Caudate nucleus (tissue), 63 donors: ENCODE measurements at places on chromosomes 12 and 14.

GRCh38 chr12:88472248-88472647 is 108.0 kb downstream of the KITLG start:
- no peak for DNase-seq

- no peak for DNase-seq
Measured at GRCh38 chr12:13024531-13024916, 19.7 kb upstream of the FAM234B start.

- DNase-seq, result no peak
Measured at GRCh38 chr12:48717252-48717695, 767 bp upstream of the CCNT1 start.

DNA sequence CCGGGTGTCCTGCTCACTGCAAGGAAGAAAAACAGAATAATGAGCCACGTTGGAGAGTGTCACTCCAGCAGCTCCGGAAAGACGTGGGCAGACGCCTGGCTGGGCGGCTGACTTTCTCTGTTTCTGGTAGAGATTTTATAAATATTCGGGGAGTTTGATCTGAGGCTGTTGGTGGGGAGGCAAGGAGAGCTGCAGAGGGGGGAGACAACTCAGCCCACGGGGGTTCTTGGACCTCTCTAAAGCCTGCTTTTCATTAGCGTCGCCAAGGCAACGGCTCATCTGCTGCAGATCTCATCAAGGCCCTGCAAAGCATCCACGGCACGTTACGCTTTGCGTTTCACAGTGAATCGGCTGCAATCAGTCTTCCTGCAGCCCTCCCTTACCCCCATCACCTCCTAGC is 207.2 kb downstream of the ZFP36L1 start:
- peak; percentile 12 for DNase-seq

- no peak for DNase-seq
Measured at GRCh38 chr14:26938054-26938453, 340.2 kb upstream of the NOVA1 start.

GRCh38 chr14:68819260-68819691 is 26.4 kb upstream of the ZFP36L1 start:
- DNase-seq, result no peak

DNA sequence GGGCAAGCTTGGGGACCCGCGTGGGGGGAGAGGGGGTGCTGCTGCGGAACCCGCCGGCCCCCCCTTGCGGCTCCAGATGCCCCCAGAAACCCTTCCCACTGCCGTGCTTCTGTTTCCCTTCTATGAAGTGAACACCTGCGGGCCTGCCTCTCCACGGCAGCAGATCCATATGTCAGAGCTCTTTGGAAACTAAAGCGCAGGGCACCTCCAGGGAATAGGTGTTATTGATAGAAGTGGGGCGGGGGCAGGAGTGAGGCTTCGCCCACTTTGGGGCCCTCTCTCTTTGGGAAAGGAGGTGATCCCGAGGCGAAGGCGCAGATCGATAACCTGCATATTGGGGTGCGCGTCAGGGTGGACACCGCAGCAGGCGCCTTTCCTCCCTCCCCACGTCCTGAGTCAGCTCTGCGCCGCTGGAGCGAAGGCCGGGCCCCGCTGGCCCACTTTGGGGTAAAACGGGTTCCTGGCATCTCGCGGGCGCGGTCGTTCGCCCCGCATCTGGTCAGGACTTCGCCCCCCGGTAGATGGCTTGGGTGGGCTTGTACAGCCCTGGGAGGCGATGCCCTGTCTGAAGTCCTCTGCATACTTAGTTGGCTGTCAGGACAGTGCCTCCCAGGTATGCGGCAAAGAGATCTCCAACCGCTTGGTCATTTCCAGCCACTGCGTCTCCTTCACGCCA is 524 bp downstream of the KMT5A start:
- no peak for DNase-seq

- no peak for DNase-seq
Measured at GRCh38 chr12:108302403-108303311, 36.5 kb downstream of the CMKLR1 start.

- no peak for DNase-seq
Measured at GRCh38 chr12:47085815-47086252, 6.1 kb upstream of the AMIGO2 start.

- DNase-seq, result no peak
Measured at GRCh38 chr14:88545256-88545655, 9.6 kb downstream of the PTPN21 start.

DNA sequence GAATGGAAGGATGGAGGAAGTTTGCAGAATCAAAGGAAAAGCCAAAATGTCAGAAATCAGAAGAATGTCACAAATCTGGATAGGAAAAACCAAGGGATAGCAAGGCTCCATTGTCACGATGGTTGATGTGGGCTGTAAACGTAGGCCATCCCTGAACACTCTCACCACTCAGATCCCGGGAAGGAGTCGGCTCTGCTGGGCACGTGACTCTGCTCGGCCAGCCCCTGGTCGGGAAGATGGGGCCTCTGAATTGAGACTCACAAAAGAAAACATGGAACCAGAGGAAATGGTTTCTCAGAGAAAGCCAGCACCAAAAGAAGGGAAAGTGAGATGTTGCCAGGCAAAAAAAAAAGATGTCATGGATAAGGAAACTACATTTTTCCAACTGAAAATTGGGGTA is 26.2 kb downstream of the TCP11L2 start:
- DNase-seq, result no peak

GRCh38 chr14:33996462-33996861 is 45.6 kb upstream of the EGLN3 start:
- no peak for DNase-seq

GRCh38 chr14:74983343-74983742 is 19.4 kb upstream of the EIF2B2 start:
- DNase-seq, result no peak

DNA sequence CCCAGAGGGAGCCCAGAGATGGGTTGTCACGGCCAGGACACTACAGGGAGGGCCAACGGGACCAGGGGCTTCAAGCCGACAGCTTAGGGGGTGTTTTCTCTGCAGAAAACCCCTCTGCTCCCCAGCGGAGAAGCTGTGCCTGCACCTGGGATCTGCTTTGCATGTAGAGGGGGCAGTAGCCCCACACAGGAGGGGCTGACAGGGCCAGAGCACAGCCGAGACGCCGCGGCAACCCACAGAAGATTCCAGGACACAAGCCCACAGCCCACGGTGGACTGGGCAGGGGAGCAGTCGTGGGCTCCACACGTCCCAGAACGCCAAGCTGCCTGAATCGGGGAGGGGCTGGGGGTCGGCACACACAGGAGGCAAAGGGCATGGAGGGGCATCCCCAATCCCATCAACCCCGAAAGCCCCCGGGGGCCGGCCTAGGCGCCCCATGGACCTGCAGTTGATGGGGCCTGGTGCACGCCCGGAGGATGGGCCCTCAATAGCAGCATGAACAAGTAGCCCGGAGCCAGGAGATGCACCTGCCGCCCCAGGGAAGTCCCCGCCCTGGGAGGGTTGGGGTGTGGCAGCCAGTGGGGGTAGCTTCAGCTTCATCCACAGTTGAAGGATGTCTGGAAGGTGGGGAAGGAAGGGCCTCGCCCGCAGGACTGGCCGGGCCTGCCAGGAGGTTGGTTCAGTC is 30.5 kb upstream of the TMEM179 start:
- no peak for DNase-seq

DNA sequence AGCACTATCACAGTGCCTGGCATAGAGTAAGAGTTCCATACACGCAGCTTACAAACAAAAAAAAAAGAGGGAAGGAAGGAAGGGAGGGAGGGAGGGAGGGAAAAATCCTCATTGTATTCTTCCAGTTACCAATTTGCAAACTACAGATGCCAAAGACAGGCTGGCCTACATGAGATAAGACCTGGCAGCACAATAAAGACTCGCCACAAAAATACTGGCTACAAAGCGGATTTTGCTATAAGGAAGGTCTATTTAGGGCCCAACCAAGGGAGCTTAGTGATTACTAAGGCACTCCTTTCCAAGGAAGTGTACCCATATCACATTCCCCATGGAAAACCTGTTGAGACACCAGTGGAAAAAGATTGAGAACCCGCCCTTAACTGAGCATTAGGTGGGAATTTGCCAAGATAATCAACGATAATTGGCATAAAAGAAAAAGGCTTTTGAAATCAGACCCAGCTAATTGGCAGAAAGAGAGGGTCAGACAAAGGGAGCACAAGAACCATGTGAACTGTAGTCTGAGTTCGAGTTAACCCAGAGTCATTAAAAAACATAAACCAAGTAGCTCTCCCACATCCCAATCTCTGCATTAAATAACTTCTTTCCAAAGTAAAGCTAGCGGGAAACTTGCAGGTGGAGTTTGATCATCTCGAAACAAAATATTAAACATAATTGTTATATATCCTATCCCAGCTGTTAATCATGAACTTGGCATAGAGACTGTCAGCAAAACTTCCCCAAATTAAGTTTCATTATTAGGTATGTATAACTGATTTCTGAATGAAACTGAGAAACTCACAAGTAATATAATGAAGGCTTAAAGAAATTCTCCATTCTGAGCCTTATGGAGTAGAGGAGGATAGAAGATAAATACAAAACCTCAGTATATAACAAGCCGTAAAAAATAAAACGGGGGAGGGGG is 50.1 kb downstream of the PHLDA1 start:
- DNase-seq, result no peak

DNA sequence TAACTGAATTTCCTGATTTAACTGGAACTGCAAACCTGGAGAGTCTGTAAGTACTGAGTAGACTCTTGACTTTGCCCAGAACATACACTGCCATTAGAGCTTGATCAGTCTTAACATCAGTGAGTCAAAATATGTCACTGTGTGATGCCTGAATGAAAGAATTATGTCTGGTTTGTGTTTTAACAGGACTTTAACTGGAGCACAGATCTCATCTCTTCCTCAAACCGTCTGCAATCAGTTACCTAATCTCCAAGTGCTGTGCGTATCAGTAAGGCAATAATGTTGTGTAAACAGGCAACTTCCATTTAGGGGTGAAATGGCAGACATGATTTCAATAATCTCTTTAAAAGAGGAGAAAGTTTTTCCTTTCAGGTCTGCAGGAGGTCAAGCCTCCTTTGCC is 97.0 kb downstream of the ZFC3H1 start:
- DNase-seq, result no peak

DNA sequence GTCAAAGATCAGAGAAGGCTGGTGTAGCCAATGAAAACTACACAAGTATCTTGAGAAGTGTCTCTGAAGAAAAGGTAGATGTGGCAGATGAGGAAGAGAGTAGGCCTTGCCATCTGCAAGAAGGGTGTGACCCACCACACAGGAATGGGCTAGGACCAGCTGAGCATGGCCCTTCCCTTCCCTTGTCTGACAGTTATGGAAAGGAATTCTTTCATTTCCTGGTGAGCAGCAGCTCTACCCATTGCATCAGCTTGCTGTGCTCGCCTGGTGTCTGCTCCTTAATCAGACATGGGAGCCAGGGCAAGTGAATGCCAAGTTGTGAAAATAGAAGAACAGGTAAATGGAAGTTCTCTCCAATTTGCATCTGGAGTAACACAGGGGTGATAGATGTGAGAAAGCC is 145.2 kb upstream of the KRR1 start:
- DNase-seq, result no peak

- no peak for DNase-seq
Measured at GRCh38 chr12:79624378-79624777, 66.4 kb downstream of the PAWR start.

GRCh38 chr14:20986811-20987210 is 3.0 kb upstream of the METTL17 start:
- DNase-seq, result no peak

DNA sequence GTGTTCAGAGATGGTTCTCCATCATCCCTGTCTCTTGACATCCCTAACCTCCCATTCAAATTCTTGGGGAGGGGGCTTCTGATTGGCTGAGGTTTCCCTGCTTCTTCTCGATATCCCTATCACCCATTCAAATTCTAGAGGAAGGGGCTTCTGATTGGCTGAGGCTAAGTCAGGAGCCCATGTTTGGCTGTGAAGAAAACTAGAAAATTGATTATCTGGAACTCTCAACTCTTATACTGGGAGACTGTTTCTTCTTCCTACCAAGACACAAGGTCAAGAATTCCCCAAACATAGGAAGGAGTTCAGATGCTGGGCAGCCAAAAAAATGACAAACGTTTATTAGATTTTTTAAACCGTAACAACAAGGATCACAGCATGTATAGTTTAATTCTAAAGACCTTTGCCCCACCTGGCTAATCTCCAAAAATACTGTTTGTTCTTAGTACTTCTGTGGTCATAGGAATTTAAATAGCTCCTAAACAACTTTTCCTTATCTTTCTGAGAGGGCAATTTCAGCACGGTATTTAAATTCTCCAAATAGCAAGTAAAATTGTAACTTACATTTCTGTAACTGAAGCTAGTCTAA is 26.4 kb downstream of the SPIC start:
- no peak for DNase-seq

- no peak for DNase-seq
Measured at GRCh38 chr12:12323591-12323990, 26.5 kb downstream of the MANSC1 start.

DNA sequence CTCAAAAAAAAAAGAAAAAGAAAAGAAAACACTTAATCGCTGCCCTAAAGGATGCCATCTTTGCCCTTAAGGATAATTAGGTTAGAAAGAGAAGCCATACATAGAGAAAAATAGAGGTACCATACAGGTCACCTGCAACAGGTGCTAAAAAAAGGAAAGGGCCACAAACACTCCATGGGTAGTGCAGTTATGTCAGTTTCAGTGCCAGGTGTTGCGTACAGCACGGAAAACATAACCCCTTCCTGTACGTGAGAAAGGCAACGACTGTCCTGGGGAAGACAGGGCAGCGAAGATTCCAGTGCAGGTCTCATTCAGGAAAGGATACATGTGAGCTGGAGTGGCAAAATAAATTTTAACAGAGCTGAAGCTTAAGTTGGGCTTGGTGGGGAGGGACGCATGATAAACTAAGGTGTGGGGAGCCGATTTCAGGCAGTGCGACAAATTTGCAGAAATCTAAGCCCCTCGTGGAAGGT is 553 bp upstream of the DAZAP2 start:
- no peak for DNase-seq

- DNase-seq, result no peak
Measured at GRCh38 chr12:107826276-107826675, 51.8 kb downstream of the ASCL4 start.

DNA sequence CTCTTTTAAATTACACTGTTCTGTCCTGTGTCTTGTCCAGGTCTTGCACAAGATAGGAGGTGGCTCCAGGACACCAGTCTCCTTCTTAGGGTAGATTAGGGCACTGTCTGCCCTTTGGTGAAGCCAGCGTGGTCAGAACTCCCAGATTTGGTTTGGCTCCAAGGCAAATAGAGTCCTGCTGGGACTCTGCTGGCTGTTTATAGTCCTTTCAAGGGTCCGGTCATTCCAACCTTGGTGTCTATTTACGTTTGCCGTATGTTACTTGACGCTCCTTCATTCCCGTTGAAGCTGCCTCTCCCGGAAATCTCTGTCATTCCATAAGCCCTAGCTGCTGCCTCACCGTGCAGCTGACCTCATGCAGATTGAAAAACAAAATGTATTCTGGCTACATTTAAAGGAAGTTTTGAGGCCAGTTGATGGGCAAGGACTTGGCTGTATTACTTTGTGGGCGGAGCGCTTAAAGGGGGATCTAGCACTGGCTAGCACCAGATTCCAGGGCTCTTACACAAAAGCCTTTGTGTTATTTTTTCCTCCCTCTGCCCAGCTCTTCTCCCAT is 180.6 kb downstream of the AKAP6 start:
- peak; percentile 88 for DNase-seq

GRCh38 chr12:68317047-68317667 is 15.0 kb downstream of the MDM1 start:
- DNase-seq, result no peak
